Stromal cell of bone marrow (primary cell): ENCODE measurements at places on chromosomes 2 and 18.
A peak's percentile ranks its signal among the peaks of the same experiment; 100 is the strongest.

- DNase-seq: peak; percentile 12
Measured at GRCh38 chr2:144183727-144184126, 336.2 kb downstream of the ZEB2 start.

- peak; percentile 23 for DNase-seq
Measured at GRCh38 chr2:131413148-131413747, 49.3 kb upstream of the RAB6D start.

DNA sequence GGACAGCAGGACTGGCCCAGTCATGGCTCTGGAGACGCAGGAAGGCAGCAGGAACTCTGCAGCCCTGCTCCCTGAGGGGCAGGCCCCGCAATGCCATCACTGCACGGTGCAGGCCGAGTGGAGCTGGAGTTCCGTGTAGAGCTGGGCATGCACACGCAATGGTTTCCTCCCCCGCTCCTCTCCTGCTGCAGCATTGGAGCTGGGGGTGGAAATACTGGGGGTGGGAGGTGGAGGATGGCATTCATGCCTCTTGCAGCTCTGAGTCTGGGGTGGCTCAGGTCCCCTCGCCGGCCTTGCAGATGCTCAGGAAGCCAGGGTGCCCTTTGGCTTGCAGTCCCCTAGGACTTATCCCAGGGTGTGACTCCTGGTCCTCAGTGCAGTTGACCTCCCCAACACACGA, 78.3 kb upstream of the ASB18 start:
- no peak for DNase-seq

DNA sequence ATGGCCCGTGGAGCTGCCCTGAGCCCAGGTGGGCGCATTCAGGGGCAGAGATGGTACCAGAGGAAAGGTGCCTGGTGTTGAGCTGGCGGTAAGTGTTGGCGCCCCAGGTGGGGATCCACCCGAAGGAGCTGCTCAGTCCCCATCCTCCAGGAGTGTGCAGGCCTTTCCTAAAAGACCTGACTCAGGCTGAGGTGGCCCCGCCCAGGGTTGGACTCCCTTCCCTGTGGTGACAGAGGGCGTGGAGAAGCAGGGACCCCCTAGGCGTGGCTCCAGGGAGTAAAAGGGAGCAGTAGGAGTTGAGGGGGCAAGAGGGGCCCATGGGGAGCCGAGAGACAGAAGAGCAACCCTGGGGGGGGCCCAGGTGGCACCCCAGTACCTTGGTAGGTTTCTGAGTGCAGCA, 2.4 kb downstream of the OXER1 start:
- DNase-seq: no peak

- DNase-seq: no peak
Measured at GRCh38 chr2:86787736-86788135, 3.0 kb downstream of the CD8A start.

- no peak for DNase-seq
Measured at GRCh38 chr2:186303091-186303490, 183.0 kb upstream of the ZC3H15 start.

DNA sequence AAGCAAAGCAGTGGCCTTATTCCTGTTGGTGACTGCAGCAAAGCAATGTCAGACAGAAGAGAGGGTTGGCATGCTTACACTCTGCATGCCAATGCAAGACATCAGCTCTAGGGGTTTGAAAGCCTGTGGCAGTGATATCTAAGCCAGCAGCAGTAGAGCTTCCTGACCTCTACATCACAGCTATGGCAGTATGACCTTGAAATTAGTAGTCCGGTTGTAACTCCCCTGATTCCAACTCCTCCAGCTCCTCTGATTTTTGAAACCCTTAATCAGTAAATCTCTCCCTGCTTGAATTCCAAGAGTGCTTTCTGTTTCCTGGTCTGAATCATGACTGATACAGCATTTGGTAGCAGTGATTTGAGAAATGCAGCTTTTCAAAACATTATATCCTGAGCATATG, 60.0 kb upstream of the LRP1B start:
- DNase-seq: no peak

- DNase-seq: peak; percentile 57
Measured at GRCh38 chr18:3450012-3450798, at the start of gene TGIF1. TSS of gene TGIF1 (plus strand) at chr18:3450172. CDS start at chr18:3450490, 318 bp downstream.

- peak; percentile 67 for DNase-seq
Measured at GRCh38 chr2:25885933-25886332, 7.6 kb upstream of the ASXL2 start.
